ENCODE measurements at places on chromosomes 5 and 9. TPM values are rescaled to one million over a fixed set of nuclear protein-coding genes. Genes with fewer than 3 reads are reported as not detected.

DNA sequence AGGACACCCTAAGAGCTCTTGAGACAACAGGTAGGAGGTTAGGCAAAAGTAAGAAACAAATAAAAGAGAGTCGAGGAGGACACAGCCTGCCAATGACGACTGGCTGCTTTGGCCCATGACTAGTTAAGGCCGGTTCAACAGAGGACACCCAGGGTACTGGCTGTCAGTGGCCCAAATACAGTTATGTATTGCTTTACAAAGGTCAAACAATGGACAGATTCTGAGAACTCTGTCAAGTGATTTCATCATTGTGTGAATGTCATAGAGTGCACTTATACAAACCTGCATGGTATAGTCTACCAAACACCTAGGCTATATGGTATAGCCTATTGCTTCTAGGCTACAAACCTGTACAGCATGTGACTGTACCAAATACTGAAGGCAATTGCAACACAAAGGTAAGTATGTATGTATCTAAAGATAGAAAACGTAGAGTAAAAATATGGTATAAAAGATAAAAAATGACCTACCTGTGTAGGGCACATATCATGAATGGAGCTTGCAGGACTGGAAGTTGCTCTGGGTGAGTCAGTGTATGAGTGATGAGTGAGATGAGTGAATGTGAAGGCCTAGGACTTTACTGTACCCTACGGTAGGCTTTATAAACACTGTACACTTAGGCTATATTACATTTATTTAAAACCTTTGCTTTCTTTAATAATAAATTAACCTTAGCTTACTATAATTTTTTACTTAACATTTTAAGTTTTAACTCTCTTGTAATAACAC, 6.5 kb upstream of the FAM81B start:
- H3K4me1 ChIP-seq = no peaks in the 10 kb centered on the region
- no peak overlapping the region for H3K4me3 ChIP-seq
- no peaks in the 10 kb centered on the region for H3K27me3 ChIP-seq
- no peak overlapping the region for H3K27ac ChIP-seq

DNA sequence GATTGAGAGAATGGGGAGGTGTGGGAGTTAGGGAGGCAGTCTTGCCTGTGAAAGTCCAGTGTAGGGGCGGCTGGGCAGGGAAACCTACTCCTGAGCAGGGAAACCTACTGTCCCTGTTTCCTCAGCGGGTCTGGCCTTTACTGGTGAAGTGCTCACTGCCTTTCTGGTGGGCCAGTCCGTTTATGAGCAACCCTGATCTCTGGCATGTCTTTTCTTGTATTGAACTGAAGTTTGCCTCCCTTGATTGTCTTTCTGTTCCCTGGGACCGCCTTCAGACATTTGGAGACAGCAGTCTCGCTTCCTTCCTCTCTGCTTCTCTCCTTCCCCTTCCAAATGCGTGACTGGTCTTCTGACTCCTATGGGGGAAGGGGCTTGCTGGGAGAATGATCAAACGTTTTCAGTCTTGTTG, 2.9 kb downstream of the SNX18 start:
- H3K27me3 ChIP-seq = no peaks in the 10 kb centered on the region
- peak overlapping the region; percentile 80 for H3K4me3 ChIP-seq
- peaks cover 6% of the 10 kb centered on the region for H3K36me3 ChIP-seq
- DNase-seq = no peak

PCDHGA1 gene
- total RNA-seq = 1.1 TPM

GRCh38 chr5:71836559-71837112, 117.6 kb downstream of the CARTPT start:
- H3K36me3 ChIP-seq = no peaks in the 10 kb centered on the region
- H3K27ac ChIP-seq = no peak overlapping the region
- H3K27me3 ChIP-seq = no peaks in the 10 kb centered on the region
- H3K4me3 ChIP-seq = no peak overlapping the region

DNLZ gene
- total RNA-seq = 16.2 TPM

GHR gene
- total RNA-seq = 6.6 TPM

DNA sequence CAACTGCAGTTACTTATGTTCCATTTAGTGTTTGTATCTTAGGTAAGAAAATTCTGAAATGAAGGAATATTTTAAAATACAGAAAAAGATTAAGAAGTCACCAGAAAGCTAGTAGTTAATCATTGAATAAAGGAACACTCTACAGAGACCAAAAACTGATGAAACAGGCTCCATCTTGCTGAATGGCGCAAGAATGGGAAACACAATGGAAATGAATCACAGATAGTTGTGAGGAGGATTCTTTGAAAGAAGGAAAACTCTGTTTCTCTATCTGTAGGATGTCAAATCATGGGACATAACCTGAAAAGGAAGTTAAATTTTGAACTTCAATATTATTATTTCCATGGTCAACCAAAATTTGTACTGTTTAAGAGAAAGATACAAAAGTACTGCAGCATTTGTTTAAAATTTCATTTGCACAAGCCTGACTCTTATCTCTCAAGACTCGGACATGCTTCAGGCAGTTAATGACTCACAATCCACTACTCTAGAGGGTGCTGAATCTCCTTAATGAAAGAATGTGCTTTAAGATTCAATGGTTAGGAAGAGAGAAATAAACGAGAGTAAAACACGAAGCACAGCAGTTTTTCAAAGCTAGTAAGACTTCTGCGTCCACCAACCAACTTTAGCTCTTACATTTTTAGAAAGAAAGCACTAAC, 1064.4 kb upstream of the DMAC1 start:
- peaks cover 23% of the 10 kb centered on the region for H3K27me3 ChIP-seq
- no peak overlapping the region for H3K27ac ChIP-seq
- peaks cover 6% of the 10 kb centered on the region for H3K4me1 ChIP-seq
- no peak overlapping the region for H3K4me3 ChIP-seq

- no peak overlapping the region for H3K27ac ChIP-seq
- no peak for DNase-seq
- no peak overlapping the region for H3K4me3 ChIP-seq
- H3K36me3 ChIP-seq = no peaks in the 10 kb centered on the region
- peaks cover 21% of the 10 kb centered on the region for H3K4me1 ChIP-seq
Observed at GRCh38 chr5:107501965-107502675, 168.6 kb downstream of the EFNA5 start.

GRCh38 chr5:150640311-150641005, at the start of gene SYNPO:
SYNPO (plus strand) TSS chr5:150640660; CDS start chr5:150648276, 7,616 bp downstream.
- peaks cover 2% of the 10 kb centered on the region for H3K27me3 ChIP-seq
- no peaks in the 10 kb centered on the region for H3K36me3 ChIP-seq
- peaks cover 36% of the 10 kb centered on the region for H3K4me1 ChIP-seq
- H3K27ac ChIP-seq = peak within 1 kb of the TSS; percentile 1
- no peak within 1 kb of the TSS for H3K4me3 ChIP-seq
